NCI-H526 treated with DMSO at 0.1 percent for 48 hours (cell line): ENCODE measurements at places on chromosomes 1 and 21.

DNA sequence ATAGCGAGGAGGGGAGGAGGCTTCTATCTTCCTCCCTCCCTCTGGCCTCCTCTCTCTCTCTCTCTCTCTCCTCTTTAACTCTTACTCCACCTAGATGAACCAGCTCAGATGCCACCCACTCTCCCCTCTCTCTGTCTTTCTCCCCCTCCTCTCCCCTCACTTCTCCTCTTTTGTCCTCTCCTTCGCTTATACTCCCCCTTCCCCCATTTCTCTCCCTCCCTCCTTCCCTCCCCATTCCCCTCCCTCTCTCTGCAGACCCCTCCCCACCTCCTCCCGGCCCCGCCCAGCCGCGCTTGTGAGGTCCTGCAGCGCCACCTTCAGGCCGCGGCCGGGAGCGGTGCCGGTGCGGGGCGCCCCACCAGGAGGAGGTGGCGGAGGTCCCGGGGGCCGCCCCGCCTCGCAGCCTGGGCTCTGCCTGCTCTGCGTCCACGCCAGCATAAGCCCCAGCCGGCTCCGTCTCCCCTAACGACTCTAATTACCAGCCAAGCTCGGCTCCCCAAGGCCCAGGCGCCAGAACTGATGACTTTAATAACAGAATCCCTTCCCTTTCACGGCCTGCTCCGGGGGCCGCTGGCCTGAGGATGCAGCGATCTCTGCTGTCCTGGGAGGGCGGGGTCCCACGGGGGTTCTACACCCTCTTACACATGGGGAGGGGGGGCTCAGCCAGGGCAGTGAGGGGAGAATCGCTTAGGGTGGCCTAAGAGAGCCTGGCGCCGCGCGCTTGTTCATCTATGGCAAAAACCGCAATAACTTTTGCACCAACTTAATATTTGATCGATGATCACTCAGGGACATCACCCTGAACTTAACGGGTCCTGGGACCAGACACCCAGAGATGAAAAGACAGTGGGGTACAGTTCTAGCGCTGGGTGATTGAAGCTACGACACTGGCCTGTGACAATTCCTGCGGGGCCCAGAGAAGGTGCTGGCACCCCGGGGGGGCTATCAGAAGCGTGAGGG lies 637.3 kb downstream of the MATN1 start:
- peak; percentile 21 for DNase-seq

DNA sequence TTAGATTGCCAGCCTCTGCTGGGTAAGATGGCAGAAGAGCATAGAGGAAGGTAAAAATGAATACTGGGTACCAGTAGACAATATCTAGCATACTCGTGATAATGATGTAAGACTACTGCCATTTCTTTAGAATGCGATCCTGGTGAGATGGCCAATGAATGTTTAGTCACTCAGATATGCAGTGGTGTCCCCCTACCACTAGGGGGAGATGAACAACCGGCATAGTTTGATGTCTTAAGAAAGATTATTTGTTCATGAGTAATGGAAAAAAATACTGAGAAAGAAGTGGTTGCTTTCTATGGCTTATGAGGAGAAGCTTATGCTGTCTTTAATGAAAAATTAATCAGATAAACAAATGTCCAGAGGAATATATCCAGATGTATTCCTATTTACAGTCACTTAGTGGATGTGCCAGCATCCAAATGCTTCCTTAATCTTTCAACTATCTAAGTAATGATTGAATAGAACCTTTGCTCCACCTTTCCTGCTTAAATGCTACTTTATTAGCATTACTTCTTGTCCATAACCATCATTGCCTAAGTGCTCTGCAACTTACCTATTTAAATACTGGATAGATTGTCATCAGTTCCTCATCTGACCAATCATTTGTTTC lies 256.6 kb downstream of the ST6GALNAC3 start:
- DNase-seq, result peak; percentile 44

DNA sequence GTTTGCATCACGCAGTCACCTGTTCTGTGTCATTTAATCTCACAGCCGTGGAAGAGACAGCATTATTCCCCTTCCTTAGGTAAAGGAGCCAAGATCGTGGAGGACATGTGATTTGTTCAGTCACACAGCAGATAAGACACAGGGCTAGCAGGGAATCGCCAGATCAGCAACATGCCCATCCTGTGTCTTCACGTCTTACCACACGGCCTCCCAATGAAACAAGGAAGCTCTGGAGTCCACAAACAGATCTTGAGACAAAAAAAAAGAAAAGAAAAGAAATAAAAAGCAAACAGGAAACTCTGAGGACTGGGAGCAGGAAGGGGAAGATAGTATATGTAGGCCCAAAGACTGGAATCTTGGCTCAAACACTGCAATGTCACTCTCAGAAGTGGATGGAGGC lies 155.3 kb downstream of the ADSS2 start:
- no peak for DNase-seq

- no peak for DNase-seq
Observed at GRCh38 chr21:44708213-44708865, 3.0 kb downstream of the TSPEAR start.

DNA sequence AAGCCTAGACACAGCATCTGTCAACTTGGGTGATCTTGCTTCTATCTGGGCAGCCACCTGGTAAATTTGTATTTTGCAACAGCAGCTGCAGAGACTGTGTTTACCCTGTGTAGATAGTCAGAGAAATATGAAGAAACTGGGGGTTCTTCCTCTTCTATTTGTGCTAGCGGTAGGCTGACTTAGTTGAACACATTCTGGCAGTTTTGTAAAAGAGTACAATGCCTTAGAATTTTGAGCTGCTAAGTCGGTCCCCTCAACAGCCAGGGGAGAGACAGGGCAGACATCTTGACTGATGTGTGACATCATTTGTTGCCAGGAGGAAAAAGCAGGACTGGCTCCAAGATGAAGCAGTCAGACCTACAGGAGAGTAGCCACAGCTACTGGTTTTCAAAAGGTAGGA lies 53.7 kb downstream of the KCNJ6 start:
- DNase-seq, result peak; percentile 56

GRCh38 chr1:147849098-147849895 lies 53.3 kb upstream of the GJA8 start:
- DNase-seq, result peak; percentile 95

DNA sequence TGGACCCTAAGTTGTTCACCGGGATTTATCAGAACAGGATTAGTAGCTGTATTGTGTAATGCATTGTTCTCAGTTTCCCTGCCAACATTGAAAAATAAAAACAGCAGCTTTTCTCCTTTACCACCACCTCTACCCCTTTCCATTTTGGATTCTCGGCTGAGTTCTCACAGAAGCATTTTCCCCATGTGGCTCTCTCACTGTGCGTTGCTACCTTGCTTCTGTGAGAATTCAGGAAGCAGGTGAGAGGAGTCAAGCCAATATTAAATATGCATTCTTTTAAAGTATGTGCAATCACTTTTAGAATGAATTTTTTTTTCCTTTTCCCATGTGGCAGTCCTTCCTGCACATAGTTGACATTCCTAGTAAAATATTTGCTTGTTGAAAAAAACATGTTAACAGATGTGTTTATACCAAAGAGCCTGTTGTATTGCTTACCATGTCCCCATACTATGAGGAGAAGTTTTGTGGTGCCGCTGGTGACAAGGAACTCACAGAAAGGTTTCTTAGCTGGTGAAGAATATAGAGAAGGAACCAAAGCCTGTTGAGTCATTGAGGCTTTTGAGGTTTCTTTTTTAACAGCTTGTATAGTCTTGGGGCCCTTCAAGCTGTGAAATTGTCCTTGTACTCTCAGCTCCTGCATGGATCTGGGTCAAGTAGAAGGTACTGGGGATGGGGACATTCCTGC lies 3.9 kb upstream of the OLFML3 start:
- DNase-seq, result no peak

GRCh38 chr1:41609166-41609883 lies 124.8 kb upstream of the EDN2 start:
- DNase-seq, result no peak

DNA sequence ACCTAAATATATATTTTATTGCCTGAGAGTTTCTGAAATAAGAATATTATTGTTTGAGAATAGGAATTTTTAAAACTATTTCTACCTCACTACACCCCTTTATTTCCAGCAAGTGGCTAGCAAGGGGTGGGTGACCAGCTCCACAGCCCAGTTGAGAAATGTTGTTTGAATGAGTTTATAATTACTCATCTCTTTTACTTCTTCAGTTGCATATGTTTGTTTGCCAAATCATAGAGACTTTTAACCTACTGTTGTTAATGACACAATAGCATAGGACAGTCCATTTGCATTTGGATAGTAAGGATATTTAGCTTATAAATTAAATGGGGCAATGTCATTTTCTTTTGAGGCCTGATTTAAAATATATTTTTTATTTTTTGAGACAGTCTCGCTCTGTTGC lies 127.8 kb downstream of the NRDC start:
- DNase-seq, result no peak

- DNase-seq, result no peak
Observed at GRCh38 chr1:79852004-79852403, 845.5 kb upstream of the ADGRL4 start.

- no peak for DNase-seq
Observed at GRCh38 chr1:53547231-53547790, 88.1 kb downstream of the DMRTB1 start.

DNA sequence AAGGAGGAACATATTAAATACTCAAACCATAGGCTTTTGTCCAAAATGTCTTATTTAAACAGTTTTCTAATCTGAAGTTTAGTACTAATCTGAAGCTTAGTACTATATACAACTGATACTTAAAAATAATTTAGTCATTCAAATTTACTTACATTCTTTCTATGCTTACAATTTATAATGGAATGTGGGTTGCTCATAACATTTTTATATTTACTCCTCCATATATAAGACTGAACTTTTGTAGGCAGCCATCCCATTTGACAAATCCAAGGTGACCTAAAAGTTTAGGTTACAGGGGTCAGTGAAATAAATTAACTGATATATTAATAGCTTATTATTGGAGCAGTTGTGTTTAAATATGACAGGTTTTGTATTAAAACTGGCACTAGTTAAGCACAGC lies 570.6 kb downstream of the DPYD start:
- DNase-seq, result no peak

- DNase-seq, result no peak
Observed at GRCh38 chr1:60223158-60223557, 149.6 kb upstream of the C1orf87 start.

GRCh38 chr1:151511636-151512215 lies 539 bp downstream of the CGN start:
- peak; percentile 86 for DNase-seq

- DNase-seq, result no peak
Observed at GRCh38 chr1:62435231-62436038, 1.4 kb upstream of the USP1 start.

DNA sequence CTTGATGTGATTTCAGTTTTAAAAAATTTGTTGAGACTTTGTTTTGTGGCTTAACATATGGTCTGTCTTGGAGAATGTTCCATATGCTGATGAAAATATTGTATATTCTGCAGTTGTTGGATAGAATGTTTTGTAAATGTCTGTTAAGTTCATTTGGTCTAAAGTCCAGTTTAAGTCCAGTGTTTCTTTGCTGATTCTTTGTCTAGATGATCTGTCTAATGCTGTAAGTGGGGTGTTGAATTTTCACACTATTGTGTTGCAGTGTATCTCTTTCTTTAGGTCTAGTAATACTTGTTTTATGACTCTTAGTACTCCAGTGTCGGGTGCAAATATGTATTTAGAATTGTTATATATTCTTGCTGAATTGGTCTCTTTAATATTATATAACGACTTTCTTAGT lies 10.9 kb upstream of the MPC2 start:
- DNase-seq, result no peak

- no peak for DNase-seq
Observed at GRCh38 chr1:169326261-169326955, 41.2 kb downstream of the NME7 start.

DNA sequence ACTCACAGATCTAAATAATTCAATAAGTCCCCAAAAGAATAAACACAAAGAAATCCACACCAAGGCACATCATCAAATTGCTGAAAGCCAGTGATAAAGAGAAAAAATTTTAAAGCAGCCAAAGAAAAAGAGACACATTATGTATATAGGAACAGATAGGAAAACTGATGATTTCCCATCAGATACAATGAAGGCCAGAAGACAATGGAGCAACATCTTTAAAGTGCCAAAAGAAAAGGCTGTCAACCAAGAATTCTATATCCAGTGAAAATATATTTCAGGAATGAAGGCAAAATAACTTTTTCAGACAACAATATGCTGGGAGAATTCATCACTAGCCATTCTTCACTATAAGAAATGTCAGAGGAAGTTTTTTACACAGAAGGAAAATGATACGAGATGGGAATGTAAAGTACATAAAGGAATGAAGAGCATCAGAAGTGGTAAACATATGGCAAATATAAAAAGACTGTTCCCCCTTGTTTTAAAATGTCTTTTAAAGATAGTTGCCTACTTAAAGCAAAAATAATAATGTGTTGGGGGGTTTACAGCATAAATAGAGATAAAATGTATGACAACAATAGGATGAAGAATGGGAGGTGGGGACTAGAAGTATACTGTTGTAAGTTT lies 9.4 kb upstream of the MYOG start:
- DNase-seq, result no peak

DNA sequence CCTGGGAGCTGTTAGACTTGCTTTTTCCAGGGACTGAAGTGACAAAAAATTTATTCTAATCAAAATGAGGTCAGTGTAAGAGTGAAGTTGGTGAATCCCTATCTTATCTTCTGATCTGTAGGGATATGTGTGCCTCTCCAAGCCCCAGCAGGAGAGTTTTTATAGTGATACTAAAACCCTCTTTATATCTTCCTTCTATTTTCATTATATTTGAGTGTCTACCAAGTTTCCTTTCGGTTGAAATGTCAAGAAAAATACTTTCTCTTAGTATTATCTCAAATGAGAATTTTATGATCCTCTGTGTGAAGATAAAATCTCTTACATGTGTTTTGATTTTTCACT lies 18.9 kb downstream of the C1orf21 start:
- DNase-seq, result no peak

DNA sequence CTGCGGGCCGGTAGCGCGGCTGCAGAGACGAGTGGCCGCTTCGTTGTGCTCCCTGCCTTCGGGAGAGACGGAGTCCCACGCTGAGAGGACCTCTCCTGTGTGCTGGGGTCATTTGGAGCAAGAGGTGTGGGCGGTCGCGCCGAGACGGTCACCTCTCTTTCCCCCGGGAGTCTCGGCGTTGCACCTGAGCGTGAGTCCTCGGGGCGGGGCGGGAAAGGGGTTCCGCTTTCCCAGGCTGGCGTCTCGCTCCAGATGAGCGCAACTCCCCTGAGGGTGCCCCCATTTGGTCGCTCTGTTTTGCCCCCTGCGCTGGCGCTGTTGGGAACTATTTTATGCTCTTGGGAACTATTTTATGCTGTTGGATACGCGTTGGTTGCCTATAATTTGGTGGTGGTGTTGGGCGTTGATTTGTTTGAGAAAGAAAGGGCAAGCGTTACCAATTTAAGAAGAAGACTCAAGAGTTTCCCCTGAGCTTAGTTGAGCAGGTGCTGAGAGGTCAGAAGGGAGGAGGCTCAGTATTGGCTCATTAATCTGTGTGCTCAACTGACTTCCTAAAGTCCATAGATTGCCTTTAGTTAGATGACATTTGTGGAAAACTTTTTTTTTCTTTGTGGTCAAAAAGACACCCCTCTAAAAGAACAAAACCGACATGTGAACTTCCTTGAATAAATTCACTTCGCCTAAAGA lies 683 bp downstream of the LRRC8B start:
- peak; percentile 74 for DNase-seq
